ENCODE measurements at places on chromosomes 3 and 15.

GRCh38 chr3:152621006-152621868 is 213.7 kb upstream of the P2RY1 start:
- no peak for DNase-seq

- no peak for DNase-seq
Observed at GRCh38 chr15:89198934-89199333, 22.4 kb downstream of the RLBP1 start.

DNA sequence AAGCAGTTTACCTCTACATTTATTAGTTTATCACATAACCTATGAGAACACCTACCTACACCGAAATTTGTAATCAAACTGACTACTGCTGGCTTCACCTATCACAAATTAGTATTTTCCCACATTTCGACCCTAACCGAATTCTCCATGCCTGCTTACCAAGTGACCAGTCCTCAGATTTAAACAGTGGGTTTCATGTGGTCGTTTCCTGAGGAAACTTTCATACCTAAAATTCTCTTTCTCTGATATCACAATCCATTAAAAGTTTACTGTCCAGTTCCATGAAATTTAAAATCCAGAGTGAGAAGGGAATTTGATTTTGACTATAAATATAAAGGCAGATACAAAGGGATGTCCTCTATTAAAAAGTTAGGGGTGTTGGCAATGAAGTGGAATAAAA is 1.9 kb downstream of the PLOD2 start:
- DNase-seq, result no peak

- no peak for DNase-seq
Observed at GRCh38 chr3:85254738-85255137, 295.9 kb downstream of the CADM2 start.

DNA sequence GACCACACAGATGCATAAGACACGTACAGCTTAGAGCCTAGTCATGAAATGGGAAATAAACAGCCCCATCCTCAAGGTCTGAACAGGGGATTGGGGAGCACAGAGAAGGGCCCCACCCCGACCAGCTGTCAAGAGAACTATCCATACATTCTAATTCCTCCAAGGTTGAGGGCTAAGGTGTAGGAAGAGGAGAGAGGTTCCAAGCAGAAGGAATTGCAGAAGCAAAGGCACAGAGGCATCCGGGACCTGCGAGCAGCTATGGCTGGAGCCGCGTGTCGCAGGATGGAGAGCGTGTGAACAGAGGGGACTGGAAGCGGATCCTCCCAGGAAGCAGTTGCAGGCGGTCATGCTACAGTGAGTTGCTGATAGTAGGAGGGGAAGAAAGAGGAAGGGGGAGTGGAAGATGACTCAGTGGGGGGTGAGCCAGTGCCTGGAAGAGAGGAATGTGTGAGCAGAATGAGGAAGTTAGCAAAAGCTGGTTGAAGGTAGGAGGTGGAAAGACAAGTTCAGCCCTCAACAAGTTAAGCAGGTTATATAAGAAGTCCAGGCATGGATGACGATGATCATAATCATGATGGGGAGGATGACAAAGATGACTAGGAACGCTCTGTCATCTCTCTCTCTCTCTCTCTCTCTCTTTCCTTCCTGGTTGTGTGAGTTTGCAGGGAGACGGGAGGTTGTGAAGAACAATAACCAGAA is 89.7 kb downstream of the LIPC start:
- DNase-seq, result peak; percentile 40

- no peak for DNase-seq
Observed at GRCh38 chr15:33698126-33698525, 270.2 kb upstream of the CHRM5 start.

DNA sequence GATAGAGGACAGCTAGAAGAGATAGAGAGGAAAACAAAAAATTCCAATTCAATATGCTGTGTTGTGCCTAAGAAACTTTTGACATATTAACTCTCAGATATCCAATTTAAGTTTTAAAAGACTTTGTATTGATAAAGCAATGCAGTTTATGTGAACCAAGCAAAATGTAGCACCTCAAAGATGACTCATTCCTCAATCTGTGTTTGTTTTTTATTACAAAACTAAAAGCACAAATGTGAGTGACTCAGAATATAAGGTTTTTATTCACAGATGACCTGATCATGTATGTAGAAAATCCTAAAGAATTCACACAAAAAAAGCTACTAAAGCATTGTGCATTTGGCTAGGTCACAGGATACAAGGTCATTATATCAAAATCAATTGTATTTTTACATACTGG is 11.1 kb downstream of the HCLS1 start:
- DNase-seq, result no peak

- peak; percentile 41 for DNase-seq
Observed at GRCh38 chr3:151871639-151872468, 1.6 kb upstream of the SUCNR1 start.

DNA sequence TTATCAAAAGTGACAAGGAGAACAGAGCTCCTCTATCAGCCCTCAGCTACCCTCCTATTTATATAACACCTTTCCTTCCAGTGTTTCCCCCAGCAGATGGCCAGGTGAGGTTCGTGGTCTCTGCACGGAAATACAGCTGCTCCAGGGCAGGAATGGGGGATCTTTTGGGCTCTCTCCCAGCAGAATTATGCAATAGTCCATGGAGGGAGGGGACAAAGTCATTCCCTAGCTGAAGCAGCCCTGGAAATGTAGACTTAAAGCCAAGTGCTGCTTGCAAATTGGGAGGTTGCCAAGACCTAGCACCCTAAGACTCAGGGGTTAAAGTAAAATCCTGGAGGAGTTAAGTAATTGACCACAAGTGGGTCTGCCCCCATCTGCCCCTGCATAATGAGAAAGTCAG is 256.3 kb downstream of the LRTM1 start:
- no peak for DNase-seq

DNA sequence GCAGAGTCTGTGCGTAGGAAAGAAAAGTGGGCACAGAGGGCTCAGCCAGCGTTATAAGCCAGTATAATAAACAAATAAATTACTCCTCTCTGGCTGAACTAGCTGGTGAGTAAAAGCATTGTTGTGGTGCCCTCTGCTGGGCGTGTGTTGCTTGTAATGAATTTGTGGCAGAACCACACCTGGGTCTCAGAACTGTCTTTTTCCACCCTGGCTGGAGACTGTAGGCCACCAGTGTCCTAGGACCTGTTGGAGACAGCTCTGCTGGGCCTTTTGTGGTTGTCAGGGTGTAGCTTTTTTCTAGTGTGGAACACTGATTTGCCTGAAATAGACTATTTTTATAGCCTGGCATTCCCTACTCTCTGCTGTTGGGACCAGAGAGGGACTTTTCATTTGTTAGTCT is 130.5 kb upstream of the EIF1B start:
- DNase-seq, result peak; percentile 73

- DNase-seq, result no peak
Observed at GRCh38 chr3:8366219-8366810, 135.3 kb upstream of the LMCD1 start.

GRCh38 chr3:188559072-188559429 is 405.1 kb downstream of the LPP start:
- DNase-seq, result no peak

GRCh38 chr3:114973536-114973935 is 173.6 kb downstream of the ZBTB20 start:
- DNase-seq, result no peak

DNA sequence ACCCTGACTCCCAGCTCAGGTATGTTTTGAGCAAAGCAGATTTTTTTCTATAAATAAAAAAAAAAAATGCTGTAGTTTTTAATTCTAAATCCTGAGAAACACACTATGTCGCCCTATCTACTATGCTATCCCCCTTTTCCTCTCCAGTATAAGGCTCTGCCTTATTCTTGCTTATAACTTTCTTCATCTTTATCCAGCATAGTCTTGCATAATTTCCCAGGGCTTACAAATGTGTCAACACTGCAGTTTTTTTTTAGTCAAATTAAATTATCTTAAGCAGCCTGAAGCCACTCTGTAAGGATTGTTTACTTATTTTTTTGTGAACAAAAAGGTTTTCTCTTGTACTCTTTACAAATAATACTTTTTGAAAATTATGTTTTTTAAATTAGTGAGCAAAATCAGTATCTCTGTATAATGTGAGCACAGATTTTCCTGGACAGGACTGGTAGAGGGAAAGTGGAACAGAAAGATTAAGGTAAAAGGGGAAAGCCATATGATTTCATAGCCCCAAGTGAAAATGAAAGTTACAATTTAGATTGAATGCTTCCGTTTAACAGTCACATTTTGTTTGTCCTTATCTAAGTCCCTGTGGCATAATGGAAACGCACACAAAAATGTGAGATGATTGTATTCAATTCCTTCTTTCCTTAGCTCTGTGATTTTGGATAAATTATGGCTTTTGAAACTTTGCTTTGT is 5.6 kb upstream of the PYDC2 start:
- peak; percentile 25 for DNase-seq

DNA sequence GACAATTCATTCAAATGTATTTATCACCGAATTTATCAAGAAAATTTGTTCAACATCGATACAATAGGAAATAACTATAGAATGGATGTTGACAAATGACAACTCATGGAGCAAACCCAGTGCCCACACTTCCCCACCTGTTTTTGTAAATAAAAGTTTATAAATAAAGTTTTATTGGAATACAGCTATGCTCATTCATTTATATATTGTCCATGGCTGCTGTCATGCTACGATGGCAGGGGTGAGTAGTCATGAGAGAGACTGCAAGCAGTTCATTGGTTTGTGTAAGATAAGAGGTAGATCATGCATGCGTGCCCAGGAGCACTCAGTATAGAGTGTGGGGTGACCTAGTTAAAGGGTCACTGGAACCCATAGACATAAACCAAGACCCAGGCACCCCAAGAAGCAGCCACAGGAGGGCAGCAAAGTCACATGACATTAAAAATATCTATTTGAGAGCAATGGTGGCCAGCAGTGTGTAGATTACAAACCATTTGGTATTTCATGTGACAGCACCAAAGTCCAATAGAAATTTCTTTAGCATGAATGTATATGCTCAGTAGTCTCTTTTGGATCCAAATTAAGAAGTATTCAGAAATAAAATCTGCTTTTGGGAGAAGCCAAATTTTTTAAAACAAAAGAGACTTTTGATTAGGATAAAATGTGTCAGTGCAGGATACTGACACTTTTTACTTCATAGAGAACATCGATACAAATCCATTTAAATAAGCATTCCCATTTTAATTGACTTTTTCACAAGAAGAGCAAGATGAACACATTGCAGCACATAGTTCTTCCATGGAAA is 794.8 kb downstream of the MCTP2 start:
- peak; percentile 35 for DNase-seq

GRCh38 chr15:96340348-96340597 is 9.8 kb downstream of the NR2F2 start:
- no peak for DNase-seq

- DNase-seq, result no peak
Observed at GRCh38 chr15:50209809-50210208, 27.8 kb downstream of the SLC27A2 start.

GRCh38 chr3:125143982-125144652 is 68.4 kb downstream of the SLC12A8 start:
- DNase-seq, result no peak

DNA sequence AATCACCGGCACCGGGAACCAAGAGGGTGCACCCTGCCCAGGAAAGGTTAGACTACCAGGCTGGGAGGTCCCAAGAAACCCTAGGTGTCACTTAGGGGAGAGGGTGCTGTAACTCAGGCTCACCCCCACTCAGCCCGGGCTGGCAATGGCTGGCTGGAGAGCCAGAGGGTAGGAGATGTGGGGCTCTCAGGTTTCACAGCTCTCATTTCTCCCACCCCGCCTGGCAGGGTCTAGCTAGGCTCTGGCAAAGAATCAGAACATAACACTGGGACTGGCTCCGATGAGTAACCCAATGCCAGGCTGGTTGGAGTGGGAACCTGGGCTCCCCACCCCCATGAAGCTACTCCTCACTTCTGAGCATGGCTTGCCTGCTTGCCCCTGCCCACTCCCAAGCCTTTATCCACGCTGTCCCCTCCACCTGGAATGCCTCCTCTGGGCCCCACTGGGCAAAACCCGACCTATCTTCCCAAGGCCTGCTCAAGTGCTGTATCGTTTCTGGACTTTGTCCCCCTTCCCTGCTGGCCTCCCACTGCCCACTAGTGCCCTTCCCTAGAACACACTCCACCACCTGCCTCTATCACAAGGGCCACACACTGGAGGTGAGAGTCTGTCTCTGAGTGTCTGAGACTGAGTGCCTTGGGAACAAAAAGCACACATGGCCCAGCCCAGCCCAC is 2.0 kb downstream of the CIB2 start:
- DNase-seq, result no peak

Measured in GM12865 (cell line).